ENCODE measurements at places on chromosomes 3 and 15.

GRCh38 chr15:76183930-76184649, 124.3 kb downstream of the TMEM266 start:
- DNase-seq: peak; percentile 57

GRCh38 chr3:117411971-117412370, 702.4 kb downstream of the TUSC7 start:
- DNase-seq: no peak

- DNase-seq: no peak
Observed at GRCh38 chr15:90268415-90268814, 2.9 kb downstream of the NGRN start.

GRCh38 chr3:67437789-67438188, 216.6 kb downstream of the SUCLG2 start:
- no peak for DNase-seq

- peak; percentile 91 for DNase-seq
Observed at GRCh38 chr3:186640473-186640818, 247 bp downstream of the FETUB start.

- DNase-seq: no peak
Observed at GRCh38 chr3:10514407-10515069, 9.2 kb upstream of the ATP2B2 start.

- DNase-seq: no peak
Observed at GRCh38 chr15:25439369-25439836, 579 bp upstream of the UBE3A start.

DNA sequence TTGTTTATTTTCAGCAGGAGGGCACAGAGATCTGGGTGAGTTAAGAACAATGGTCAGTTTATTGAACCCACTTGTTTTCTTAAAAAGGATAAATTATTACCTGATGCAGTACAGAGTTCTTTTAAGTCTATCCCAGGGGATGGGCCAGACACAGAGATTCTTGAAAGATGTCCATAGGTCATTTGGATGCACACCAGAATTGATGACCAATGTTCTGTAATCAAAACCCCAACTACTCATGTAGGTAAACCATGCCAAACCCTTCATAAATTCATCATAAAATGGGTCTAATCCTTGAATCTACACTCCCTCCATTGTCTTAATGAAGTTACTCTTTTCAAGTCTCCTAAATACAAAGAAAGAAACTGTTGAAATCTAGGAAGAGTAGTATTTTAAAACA, 273.0 kb upstream of the COL8A1 start:
- no peak for DNase-seq

GRCh38 chr3:169667166-169668071, 3.9 kb upstream of the MECOM start:
- DNase-seq: no peak

DNA sequence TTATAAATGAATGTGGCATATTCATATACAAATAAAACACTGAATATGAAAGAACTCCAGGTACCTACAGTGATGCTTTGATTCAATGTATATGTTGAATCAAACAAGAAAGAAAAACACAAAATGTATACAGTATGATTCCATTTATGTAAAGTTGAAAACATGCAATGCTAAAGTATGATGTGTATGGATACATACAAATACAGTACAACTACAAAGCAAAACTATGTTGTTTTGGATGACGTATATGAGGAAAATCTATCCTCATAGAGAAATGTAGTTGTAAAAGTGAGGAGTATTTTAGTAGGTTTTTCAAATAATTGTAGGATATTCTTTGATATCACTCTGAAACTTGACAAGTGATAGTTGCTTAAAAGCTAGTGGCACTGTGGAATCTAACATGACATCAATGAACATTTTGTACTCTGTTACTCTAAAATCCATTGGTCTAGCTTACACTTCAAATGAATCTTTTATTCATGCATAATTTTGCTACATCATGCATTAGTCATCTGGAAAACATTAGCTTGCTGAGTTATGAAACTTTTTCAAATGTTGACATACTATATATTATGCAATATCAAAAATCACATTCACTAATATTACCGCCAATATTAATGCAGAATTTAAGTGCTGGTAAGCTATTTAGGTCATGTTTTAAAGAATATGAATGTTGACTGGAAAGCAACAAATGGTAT, 278.1 kb upstream of the CHRNA7 start:
- DNase-seq: no peak

GRCh38 chr15:78290222-78290621, 9.2 kb downstream of the SKIC8 start:
- DNase-seq: no peak

GRCh38 chr3:194928831-194929577, 243.3 kb downstream of the FAM43A start:
- peak; percentile 99 for DNase-seq

DNA sequence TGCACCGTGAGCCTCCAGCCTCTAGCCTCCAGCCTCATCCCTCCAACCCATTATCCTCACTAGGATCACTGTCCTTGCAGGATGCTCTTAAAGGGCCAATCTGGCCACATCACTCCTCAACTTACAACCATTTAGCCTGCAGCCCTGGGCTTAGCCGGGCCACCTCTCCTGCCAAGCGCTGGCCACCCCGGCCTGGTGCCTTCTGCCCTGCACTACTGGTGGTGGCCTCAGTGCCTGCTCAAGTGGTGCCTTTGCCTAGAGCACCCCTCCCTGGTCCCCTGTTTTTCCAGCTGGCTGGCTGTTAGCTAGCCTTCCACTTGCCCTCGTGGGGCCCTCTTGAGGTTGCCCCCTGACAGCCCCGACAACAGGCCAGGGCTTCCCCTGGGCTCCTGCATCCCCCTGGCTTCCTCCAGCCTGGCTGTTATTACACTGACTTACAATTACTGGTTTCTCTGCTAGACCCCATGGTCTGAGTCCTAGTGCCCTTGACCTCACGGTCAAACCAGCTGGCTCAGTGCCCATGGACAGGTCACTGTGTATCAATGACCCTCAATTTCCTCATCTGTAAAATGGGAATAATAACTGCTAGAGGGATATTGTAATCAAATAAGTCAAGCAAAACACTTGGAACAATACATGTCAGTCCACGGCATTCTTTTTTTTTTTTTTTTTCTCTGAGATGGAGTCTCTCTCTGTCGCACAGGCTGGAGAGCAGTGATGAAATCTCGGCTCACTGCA, 15.5 kb downstream of the ATP2B2 start:
- no peak for DNase-seq

DNA sequence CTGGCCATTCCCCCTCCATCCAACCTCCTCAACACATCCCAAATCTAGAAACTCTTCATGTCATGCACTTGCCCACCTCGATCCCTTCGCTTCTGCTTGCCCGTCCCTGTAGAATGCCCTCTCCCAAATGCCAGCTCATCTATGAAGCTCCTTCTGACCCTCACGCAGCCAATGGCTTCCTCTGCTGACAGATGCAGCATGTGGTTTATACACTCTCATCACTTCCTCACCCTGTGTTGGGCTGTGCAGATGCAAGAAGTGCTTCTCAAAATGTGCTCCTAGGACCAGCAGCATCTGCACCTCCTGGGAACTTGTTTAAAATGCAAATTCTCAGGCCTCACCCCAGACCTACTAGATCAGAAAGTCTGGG, 51.7 kb downstream of the SEMA5B start:
- DNase-seq: no peak

DNA sequence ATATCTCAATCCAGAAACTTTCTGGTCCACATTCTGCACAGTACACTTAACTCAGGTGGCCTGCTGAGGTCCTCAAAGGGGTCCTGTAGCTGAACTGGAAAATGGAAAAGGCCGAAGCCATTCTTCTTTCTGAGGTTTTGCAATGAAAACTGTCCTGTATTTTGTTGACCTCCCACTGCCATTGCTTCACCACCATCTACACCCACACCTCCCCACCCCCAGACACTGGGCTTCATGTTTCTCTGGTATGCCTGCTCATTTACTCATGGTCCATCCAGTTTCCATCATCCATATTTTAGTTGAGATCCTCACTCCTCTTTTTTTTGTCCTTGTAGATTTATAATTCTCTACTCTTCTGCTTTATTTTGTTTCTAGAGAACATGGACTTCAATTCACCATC, 115.7 kb upstream of the SLC24A5 start:
- no peak for DNase-seq

DNA sequence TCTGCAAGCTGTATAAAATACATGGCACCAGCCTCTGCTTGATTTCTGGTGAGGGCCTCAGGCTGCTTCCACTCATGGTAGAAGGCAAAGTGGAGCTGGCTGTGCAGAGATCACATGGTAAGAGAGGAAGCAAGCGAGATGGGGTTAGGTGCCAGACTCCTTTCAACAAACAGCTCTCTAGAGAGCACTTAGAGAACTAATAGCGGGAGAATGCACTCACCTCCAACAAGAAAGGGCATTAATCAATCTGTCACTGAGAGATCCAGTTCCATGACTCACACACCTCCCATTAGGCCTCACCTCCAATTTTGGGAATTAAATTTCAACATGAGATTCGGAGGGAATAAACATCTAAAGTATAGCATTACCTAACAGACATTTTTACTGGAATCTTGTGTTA, 644.1 kb upstream of the ARRDC4 start:
- DNase-seq: no peak

DNA sequence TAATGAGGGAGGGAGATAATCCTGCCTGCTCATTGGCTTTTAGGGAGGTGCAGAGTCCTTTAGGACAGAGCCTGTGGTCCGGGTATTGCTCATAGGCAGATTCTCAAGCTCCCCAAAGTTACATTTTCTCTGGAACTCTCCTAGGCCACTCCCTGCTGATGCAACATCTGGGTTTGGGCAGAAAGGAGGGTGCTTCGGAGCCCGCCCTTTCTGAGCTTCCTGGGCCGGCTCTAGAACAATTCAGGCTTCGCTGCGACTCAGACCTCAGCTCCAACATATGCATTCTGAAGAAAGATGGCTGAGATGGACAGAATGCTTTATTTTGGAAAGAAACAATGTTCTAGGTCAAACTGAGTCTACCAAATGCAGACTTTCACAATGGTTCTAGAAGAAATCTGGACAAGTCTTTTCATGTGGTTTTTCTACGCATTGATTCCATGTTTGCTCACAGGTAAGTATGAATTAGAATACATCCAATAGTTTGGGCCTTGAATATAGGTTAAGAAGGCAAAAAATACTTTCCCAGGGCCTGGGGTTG, at the start of gene IL20RB:
TSS of gene IL20RB (plus strand) at position 233 of the 538 bp plus-strand sequence. CDS start at position 364, 131 bp downstream.
- DNase-seq: no peak

- no peak for DNase-seq
Observed at GRCh38 chr15:74775132-74775562, 6.7 kb upstream of the CSK start.

DNA sequence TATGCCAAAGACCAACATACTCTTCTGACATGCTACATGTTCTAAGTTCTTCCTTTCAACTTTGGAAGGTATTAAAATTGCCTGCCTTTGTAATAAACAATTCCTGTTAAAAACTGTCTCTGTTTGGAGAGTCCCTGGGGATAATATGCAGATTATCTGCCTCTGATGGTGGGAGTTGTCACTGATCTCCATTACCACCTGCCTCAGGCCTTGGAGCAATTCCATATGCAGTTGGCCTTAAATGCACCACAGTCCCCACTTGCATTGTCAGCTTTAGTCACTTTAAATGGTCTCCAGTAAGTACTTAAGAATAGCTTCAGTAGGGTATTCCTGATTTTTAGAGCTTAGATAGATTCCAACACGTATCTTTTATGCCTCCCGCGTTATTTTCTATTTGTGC, 121.1 kb upstream of the GOLIM4 start:
- DNase-seq: no peak

GRCh38 chr3:72728958-72729467, 119.2 kb downstream of the SHQ1 start:
- DNase-seq: peak; percentile 81

DNA sequence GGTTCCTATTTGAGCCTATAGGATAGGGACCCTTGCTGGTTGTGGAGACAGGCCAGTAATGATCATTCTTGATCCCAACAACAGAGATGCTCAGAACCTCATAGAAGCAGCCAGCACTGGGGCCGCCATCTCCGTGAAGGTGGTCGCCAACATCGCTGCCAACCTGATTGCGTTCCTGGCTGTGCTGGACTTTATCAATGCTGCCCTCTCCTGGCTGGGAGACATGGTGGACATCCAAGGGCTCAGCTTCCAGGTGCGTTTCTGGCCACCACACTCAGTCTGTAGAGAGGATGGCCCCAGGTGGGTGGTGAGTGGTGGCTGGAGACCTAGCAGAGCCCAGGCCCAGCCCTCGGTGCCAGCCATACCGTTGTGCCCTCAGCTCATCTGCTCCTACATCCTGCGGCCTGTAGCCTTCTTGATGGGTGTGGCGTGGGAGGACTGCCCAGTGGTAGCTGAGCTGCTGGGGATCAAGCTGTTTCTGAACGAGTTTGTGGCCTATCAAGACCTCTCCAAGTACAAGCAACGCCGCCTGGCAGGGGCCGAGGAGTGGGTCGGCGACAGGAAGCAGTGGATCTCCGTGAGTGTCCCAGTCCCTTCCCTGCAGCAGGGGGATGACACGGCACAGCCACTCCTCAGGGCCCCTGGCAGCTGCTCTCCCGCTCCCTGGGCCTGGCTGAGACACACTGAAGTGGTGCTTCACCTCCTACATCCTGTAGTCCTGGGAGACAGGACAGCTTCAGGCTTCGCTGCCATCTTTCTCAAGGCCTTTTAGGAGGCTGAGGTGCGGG, 46.5 kb upstream of the PDE8A start:
- DNase-seq: peak; percentile 15
